ENCODE measurements at places on chromosomes 3 and 15.

DNA sequence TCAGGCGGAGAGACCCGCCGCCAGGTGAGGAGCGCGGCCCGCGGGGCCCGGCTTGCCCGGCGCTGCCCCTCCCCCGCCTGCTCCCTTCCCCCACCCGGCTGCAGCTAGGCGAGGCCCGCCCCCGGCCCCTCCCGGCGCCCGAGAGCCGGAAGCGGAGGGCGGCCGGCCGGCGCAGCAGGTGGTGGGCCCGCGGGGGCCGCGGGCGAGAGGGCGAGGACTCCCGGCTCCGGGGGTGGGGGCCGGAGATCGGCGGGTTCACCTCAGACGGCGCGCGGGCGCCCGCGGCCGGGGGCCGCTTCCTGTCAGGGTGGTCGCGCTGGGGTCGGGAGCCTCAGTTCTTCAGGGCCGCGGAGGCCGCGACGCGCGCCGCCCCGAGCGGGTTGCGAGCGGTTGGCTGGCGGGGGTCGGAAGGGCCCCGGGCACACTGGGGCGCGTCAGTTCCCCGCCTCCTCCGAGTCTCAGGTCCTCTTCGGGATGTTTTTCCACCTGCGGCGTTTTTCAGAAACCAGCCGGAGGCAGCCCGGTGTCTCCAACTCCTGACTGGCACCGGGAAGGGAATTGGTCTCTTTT is 395 bp downstream of the ZFAND6 start:
- DNase-seq, result no peak

- DNase-seq, result no peak
Measured at GRCh38 chr3:121063628-121064027, 155.6 kb downstream of the STXBP5L start.

- DNase-seq, result no peak
Measured at GRCh38 chr3:183988216-183988790, 29.4 kb downstream of the ABCC5 start.

- no peak for DNase-seq
Measured at GRCh38 chr3:56593455-56594158, 36.6 kb downstream of the CCDC66 start.

- peak; percentile 78 for DNase-seq
Measured at GRCh38 chr3:73493543-73494308, 131.0 kb downstream of the PDZRN3 start.

- DNase-seq, result no peak
Measured at GRCh38 chr3:25515171-25515570, 87.1 kb downstream of the RARB start.

- no peak for DNase-seq
Measured at GRCh38 chr3:160052385-160053047, 63.9 kb downstream of the IL12A start.

- no peak for DNase-seq
Measured at GRCh38 chr3:46061887-46062286, 34.6 kb upstream of the XCR1 start.

All from cardiac fibroblast (primary cell).